ENCODE measurements at places on chromosomes 5 and 9.
A peak's percentile ranks its signal among the peaks of the same experiment; 100 is the strongest.

DNA sequence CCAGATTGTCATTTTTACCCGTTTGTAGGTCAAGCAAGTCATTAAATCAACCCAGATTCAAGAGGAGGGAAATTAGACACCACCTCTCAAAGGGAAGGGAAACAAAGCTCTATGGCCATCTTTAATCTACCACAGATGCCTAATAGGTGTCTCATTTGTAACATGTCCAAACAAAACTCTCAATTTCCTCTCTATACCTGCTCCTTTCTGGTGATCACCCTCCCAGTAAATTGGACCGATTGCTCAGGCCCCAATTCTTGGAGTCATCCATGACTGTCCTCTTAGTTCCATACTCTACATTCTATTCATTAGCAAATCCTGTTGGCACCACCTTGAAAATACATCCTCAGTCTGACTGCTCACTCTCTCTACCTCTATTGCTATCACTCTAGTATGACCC, 22.1 kb upstream of the UGCG start:
- DNase-seq: no peak

DNA sequence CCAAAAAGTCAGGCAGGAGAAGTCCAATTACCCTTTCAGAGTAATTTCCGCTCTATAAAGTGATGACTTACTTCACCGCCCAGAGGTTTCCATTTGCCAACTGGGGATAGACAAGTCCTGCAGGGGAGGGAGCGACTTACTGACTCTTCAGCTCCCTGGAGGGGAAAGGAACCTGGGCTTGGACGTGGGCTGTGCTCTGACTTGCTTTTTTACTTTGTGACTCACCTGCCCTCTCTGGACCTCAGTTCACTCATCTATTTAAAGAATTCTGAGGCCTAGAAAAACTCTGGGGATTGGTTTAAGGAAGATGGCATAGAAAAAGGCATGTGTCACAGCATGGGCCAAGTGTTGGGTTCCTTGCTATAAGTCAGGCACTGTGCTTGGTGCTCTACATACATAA, 180.4 kb upstream of the TRIM32 start:
- no peak for DNase-seq

DNA sequence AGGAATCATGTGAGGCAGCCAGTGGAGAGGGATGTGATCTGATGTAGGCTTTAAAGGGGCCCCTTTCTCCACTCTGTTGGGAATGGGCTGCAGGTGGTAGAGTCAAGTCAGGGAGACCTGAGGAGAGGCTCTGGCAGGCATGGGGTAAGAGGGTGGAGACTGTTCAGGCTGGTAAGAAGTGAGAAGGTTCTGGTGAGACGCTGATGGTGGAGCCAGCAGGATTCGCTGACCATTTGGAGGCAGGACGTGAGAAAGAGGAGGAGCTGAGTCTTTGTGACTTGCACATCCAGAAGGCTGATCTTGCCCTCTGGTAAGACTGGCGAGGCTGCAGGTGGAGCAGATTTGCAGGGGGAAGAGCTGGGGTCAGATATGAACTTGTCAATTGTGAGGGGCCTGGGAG, 248.0 kb downstream of the NSG2 start:
- DNase-seq: no peak

GRCh38 chr9:77455312-77455927, 192.7 kb downstream of the GNA14 start:
- DNase-seq: peak; percentile 24

DNA sequence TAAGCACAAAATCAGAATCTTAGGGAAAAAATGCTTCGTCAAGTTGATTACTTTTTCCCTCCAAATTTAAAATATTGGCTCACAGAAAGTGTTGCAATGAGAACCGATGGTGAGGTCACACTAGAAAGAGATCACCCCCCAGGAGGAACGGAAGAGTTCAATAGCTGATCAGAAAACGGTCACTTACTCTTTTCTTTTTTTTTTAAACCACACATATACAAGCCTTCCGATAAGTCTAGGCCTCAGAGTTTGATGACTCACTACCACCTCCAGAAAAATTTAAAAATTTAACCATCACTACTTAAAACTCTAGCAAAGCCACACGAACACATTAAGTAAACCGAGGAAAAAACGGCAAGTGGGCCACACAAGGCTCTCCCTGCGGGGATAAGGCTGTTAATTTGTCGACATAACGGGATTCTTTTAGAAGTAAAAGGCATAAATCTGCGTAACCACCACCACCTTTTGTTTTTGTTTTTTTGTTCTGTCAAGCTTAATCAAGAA, 1.2 kb downstream of the SURF4 start:
- no peak for DNase-seq

DNA sequence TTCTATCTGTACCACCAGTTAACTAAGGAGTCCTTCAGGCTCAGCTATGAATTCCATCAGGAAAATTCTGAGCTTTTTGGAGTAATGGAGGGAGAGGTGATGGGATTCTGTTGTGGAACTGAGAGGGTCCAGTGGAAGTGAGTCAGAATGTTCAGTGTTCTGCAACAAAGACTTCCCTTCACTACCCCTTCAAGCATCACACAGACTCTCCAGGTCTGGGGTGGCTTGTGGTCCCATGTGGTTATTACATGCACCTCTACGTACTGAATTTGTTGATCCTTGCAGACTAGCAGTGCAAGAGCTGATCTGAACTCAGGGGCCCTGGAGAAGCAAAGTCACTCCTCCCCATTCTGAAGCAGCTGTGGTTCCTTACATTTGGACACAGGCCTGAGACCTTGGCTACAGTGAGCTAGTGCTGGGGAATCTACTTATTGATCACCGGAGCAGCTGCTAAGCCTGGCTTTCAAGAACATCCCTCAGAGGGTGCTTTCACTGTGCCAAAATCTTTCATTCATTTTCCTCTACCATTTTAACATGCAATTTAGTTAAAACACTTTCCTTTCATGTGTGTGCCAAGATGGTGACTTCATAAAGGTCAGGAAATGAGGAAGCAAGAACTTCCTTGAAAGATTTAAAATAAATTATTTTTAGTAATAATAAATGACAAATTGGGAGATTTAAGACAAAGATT, 75.0 kb upstream of the TNC start:
- DNase-seq: peak; percentile 45

DNA sequence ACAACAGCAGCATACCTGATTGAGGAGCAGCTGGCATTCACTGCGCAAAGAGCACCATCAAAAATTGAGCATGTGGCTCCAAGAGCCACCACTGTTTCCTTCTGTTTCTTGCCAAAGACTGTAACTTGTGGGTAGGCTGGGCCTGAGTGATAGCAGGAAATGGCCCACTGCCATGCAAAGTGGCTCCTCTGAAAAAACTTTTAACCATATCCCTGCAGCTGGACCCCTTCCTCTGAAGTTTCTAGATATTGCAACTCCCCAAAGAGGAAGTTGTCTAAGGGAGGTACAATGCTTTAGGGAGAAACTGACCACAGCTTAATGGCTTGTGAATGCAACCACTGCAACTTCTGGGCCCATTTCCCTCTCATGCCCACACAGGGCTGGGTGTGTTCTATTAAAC, 355.4 kb upstream of the PDE4D start:
- peak; percentile 5 for DNase-seq

Data from germinal center (tissue), 1 donor.